ENCODE measurements at places on chromosomes 16 and 17. TPM values are rescaled to one million over a fixed set of nuclear protein-coding genes. Genes with fewer than 3 reads are reported as not detected.

GRCh38 chr17:1347589-1348323 is 52.3 kb downstream of the YWHAE start:
- DNase-seq: peak; percentile 37

DNA sequence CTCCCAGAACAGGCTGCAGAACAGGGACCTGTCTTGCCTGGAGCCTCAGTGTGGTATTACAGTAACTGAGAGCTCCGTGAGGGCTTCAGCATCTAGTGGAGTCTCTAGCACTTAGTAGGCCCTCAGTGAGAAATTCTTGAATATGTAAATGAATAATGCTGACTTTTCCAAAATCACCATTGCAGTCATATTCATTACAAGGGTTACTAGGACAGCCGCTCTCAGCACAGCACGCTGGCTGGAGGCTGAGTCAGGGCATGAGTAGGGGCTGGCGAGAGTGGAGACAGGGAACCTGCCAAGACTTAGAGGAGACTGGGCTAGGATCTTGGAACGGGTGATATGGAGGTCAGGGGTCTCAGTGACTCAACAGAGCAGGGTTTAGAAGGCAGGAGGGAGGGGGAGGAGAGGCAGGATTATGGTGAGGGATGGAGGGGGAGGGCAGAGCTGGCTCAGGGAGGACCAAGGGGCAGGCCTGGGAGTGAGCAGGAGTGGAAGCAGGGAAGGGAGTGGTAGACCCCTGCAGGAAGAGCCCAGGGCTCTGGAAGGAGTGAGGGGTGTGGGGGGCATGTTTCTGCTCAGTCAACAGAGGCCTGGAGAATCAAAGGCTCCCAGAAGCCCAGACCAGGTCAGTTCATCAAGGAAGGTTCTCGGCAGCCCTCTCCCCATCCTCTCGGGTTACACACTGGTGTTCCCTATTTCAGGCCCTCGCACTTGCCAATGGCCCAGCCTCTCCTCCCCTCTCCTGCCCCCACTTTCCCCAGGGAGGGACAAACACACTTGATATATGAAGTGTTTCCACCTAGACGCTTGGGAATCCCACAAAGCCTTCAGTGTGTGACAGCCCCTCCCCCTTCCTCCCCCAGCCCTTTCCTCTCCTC is 42.3 kb downstream of the FZD2 start:
- no peak for DNase-seq

DNA sequence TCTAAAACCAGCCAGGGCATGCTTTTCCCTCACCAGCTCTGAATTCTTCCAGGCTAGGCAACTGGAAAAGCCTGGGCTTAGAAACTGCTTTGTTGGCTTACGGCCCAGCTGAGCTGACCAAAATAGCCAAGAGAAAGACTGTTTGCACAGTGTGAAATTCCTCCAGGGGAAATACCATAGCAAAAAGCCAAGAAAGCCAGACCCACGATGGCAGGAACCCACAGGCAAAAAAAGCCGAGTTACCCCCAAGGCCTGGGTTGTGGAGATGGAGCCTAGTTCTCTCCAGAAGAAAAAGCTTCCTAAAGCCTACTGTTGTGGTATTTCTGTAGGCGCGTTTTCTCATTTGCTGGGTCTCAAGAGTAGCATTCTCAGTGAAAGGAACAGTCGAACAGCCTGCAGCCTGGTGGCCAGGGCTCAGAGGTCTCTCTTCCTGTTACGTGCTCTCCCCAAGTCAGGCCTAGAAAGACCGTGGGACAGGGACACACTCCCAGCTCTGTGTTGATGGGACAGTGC is 9.2 kb downstream of the SP2 start:
- DNase-seq: no peak

DNA sequence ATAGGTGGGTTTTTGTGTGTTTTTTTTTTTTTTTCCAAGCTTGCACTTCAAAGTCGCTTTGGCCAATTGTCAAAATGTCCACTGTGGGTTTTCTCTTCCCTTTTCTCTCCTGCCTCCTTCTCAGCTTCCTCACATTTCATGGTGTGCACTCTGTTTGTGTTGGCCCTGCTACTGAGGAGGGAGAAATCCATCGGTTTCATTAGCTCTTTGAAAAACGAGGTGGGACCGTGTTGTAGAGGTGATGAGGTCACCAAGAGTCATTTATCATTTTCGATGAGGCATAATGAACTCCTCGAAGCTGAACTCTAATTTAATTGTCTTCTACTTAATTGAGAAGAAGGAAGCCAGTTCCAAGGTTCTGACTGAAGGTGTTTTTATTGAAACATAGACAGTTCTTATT is 174.4 kb upstream of the TOX3 start:
- no peak for DNase-seq

- DNase-seq: no peak
Observed at GRCh38 chr16:20318437-20318836, 8.9 kb downstream of the GP2 start.

DNA sequence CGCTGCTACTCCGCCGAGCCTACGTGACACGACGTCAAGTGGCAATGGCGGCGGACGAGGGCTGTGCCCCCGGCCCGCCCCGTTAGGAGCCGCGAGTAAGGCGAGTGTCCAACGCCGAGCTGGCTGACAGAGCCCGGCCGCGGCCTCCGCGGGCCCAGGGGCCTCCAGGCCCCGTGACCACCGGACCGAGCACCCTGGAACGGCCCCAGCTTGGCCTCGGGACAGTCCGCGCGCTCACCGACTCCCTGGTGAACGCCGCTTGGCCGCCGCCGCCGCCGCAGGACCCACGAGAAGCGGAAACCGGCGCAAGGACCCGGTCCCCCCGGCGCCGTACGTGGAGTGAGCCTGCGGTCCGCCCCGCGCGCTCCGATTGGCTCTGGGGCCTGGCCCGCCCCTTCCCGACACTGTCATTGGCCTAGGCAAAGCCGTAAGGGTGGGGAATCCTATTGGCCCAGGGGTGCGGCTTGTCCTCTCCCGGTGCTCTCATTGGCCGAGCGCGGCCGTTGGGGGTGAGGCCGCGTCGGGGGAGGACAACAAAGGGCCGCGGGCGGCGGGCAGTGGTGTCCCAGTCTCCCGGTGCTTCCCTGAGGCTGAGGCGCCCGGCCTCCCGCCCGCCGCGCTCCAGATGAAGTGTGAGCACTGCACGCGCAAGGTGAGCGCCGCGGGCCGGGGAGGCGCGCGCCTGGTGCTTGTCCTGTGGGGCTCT is at the start of gene NARF:
TSS of gene NARF (plus strand) at position 563 of the 706 bp plus-strand sequence. CDS start at position 626, 63 bp downstream.
- peak; percentile 99 for DNase-seq

GRCh38 chr17:27339198-27339835 is 45.4 kb downstream of the WSB1 start:
- no peak for DNase-seq

- no peak for DNase-seq
Observed at GRCh38 chr17:74041869-74042640, 161.4 kb upstream of the RPL38 start.

DNA sequence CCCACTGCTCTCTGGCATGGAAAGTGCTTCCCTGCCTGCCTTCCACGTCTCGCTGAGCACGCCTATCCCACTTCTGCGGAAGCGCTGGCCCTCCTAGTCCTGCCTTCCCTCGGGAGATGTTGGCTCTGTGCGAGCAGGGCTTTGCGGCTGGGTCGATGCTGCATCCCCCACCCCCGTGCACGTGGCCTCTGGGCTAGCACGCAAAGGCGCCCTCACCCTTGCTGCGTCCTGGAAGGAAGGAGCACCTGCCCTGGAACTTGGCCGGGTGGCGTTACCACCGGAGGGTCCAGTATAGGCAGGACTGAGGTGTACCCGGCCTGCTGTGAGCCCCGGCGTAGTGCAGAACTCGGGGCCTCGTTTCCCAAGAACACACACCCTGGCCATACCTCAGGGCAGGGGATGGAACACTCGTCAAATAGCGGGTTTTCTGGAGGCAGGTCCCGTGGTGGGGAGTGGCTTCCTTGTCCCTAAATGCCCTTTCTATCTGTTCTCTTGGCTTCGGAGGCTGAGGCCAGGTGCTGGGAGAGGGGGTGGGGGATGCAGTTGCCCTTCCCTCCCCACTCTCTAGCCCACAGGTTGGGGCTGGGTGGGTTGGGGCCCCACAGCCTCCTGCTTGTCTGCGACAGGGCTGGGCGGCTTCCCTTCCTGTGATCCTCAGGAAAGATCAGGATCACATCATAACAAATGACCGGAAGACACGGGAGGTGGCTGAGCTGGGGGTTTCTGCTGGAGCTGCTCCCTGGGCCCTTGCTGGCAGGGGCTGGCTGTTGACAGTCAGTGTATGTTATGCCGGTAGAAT is 17.4 kb downstream of the BAIAP2 start:
- DNase-seq: no peak

DNA sequence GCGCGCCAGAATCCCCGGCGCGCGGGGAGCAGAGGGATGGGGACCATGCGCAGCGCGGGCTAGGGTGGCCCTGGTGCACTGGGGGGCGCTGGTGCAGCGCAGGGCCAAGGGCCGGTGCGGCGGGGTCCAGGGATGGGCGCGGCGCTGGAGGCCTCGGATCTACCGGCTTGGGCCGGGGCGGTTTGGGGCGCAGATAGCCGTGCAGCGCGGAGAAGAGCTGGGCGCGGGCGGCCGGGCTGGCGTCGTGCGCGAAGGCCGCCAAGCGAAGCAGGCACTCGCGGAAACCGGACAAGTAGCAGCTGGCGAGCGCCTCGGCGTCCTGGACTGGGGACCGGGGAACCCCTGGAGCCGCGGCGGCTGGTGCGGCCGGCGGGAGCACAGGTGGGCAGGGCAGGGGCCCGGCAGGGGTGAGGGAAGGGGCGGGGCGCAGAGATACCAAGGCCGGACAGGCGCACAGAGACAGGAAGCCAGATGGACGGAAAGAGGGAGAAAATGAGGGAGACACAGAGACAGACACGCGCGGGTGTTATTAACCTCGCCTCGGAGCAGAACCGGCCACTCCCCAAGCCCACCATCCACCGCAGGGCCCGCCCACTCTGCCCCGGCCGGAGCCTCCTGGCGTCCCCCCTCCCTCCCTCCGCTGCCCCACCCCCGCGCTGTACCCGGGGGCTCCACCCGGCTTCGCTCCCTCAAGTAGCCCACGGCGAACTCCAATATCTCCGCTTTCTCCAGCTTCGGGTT is 2.1 kb downstream of the HES7 start:
- no peak for DNase-seq

- no peak for DNase-seq
Observed at GRCh38 chr16:85243308-85243707, 131.0 kb upstream of the CIBAR2 start.

GRCh38 chr16:75301804-75302203 is 50.4 kb upstream of the BCAR1 start:
- no peak for DNase-seq

DNA sequence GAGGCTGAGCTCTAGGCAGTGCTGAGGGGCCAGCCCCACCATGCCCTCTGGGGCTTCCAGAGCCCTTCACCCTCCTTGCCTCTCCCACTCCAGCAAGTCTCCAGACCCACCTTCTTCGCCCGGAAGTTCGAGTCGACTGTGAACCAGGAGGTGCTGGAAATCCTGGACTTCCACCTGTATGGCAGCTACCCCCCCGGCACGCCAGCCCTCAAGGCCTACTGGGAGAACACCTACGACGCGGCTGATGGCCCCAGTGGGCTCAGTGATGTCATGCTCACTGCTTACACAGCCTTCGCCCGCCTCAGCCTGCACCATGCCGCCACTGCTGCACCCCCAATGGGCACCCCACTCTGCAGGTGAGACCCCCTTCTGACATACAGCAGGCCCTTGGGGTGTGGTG is 10.5 kb downstream of the XYLT2 start:
- DNase-seq: no peak

DNA sequence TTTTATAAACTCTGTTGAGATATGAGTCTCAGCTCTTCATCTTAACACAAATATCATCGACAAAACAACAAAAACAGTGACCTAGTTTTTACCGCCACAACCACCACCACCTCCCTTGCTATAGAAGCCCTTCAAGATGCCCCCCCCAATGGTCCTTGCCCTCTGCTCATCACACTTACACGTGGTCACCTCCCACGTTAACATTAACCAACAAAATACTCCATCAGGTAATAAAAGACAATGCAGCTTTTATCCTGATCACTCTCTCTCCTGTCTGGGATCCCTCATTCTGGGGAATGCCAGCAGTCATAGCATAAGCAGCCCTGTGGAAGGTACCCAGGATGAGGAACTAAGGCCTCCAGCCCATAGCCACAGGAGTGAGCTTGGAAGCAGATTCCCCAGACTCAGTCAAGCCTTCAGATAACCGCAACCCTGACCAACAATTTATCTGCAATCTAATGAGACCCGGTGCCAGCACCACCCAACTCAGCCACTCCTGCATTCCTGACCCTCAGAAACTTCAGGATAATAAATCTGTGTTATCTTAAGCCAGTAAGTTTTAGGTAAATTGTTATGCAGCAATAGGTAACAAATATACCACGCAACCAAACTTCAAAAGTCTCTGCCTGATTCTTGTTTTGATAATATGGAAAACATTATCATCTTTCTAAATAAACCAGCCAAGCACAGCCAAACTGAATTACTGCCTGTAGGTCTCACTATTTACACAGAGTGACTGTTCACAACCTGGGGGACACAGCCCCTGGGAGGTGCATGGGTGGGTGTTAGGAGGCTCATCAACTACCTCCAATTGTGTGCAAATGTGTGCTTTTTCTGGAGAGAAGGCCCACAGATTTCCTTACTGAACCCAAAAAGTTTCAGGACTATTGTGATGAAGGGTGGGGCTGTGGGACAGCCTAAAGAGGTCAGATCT is 6.1 kb downstream of the PECAM1 start:
- DNase-seq: peak; percentile 5

DNA sequence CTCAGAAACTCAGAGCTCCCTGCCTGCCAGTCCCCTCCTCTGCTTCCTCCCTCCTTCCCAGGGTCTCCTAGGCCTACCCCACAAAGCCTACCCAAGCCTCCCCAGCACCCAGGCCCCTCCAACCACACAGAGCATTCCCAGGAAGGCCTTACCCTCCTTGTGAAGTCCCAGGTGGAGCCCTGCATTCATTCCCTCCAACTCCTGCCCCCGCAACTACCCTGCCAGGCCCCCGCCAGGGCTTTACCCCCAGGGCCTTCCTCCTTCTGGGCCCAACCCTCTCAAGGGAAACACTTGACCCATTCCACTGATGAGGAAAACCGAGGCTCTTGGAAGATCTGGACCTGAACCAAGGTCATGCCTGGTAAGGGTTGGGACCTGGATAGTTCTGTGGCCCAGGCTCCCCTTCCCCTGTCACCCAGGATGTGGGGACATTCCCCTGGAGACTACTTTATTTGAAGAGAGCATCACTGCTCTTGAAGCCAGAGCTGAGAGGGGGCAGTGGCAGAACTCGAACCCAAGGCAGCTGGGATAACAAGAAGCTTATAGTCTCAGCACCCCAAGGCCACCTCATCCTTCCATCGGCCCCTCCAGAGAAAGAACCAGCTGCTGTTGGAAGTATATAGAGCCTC is 12.5 kb downstream of the PLLP start:
- no peak for DNase-seq

DNA sequence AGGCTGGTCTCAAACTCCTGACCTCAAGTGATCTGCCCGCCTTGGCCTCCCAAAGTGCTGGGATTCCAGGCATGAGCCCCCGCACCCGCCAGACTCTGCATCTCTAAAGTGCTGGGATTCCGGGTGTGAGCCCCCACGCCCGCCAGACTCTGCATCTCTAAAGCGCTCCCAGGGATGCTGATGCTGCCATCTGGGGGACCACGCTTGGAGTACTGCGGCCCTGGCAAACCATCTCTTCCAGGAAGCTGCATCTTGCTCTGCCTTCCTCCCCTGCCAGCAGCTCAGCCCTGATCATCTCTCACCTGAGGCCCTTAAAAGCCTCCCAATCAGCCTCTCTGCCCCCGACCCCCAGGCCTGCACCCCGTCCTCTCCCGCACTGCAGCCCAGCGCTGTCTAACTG is 4.1 kb downstream of the CEP295NL start:
- DNase-seq: no peak

GRCh38 chr16:84883301-84883700 is 63.5 kb downstream of the CRISPLD2 start:
- no peak for DNase-seq

PYDC1 gene
- not detected for total RNA-seq

VTN gene
- total RNA-seq: 1.3 TPM

TSPOAP1 gene
- 21.0 TPM for total RNA-seq

CFAP97D1 gene
- not detected for total RNA-seq

ZACN gene
- not detected for total RNA-seq

PHLPP2 gene
- 9.3 TPM for total RNA-seq
